ENCODE measurements at places on chromosomes 3 and 15. TPM values are rescaled to one million over a fixed set of nuclear protein-coding genes. Genes with fewer than 3 reads are reported as not detected.

Gene SERPINI2
- total RNA-seq: not detected

Gene HRH1
- total RNA-seq: 2.9 TPM

Gene BUB1B
- total RNA-seq: 88.8 TPM

Gene MCTP2
- 38.5 TPM for total RNA-seq

Gene PRTG
- total RNA-seq: not detected

Gene GAP43
- total RNA-seq: not detected

Gene SLC6A6
- 45.1 TPM for total RNA-seq

Gene DGKG
- total RNA-seq: 0.12 TPM

Gene SCN11A
- total RNA-seq: 0.02 TPM

DNA sequence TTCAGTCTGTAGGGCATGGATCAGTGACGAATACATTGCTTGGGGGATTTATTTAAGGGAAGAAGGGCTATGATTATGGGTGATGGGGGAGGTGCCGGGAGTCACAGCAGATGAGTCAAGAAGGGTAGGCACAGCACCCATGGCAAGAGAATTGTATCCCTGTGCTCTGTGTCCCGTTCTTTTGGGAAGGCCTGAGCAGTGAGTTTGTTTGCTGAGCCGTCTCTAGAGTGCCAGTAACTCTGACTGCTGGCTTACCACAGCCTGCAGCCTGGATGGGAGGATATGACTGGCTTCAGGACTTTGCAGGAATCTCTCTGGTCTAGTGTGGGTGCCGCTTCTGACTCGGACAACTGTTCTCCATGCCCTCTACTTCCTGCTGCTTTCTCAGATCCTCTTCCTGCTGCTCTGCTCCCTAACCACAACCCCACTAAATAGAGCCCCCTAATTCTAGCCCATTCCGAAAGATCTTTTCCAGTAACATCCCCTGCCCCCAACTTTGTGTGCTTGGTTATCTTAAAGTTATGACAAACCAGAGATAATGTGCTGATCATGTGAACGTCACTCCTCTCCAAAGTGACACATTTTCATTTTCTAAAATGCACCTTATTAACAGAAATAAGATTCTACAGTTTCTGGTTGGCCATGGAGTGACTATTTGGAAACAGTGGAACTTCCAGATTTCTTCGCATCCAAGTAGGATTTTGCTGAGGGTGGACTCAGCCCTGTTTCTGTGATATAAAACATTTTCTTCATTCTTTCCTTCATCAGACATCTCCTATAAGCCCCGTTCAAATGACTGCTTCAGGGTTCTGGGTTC is 239.0 kb downstream of the SLCO3A1 start:
- peaks cover 36% of the 10 kb centered on the region for H3K4me1 ChIP-seq
- H3K27me3 ChIP-seq: no peaks in the 10 kb centered on the region
- H3K36me3 ChIP-seq: peaks cover 3% of the 10 kb centered on the region

GRCh38 chr3:12421132-12421531 is 63.1 kb upstream of the TSEN2 start:
- H3K4me1 ChIP-seq: peaks cover 36% of the 10 kb centered on the region
- no peak overlapping the region for H3K27ac ChIP-seq
- DNase-seq: no peak
- peaks cover 13% of the 10 kb centered on the region for H3K27me3 ChIP-seq
- no peaks in the 10 kb centered on the region for H3K36me3 ChIP-seq

DNA sequence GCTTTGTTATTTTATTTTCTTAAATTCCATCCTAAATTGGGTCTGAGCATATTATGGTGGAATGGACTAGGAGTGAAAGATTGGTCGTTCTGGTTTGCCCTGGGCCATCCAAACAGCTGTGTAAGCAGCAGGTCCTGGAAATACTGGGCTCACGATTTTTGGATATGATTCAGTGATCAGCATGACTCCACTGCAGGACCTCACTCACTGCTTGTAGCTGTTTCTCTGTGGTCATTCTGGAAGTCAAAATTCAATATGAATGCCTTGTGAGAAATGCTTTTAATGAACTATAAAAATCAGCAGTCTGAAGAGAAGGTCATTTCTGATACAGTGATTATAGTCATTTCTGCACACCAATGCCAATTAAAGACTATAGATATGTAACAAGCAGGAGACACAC is 185.0 kb downstream of the RBMS3 start:
- no peak overlapping the region for H3K4me3 ChIP-seq
- no peak for DNase-seq
- no peak overlapping the region for H3K27ac ChIP-seq
- no peaks in the 10 kb centered on the region for H3K36me3 ChIP-seq
- H3K4me1 ChIP-seq: no peaks in the 10 kb centered on the region

- peak; percentile 59 for DNase-seq
- no peak overlapping the region for H3K4me3 ChIP-seq
- H3K27ac ChIP-seq: peak overlapping the region; percentile 83
Measured at GRCh38 chr15:94305133-94305532, 73.8 kb downstream of the MCTP2 start.

- no peaks in the 10 kb centered on the region for H3K36me3 ChIP-seq
- no peak overlapping the region for H3K27ac ChIP-seq
- DNase-seq: no peak
- no peak overlapping the region for H3K4me3 ChIP-seq
- H3K27me3 ChIP-seq: peaks cover 7% of the 10 kb centered on the region
Measured at GRCh38 chr3:12413721-12414255, 70.5 kb upstream of the TSEN2 start.

DNA sequence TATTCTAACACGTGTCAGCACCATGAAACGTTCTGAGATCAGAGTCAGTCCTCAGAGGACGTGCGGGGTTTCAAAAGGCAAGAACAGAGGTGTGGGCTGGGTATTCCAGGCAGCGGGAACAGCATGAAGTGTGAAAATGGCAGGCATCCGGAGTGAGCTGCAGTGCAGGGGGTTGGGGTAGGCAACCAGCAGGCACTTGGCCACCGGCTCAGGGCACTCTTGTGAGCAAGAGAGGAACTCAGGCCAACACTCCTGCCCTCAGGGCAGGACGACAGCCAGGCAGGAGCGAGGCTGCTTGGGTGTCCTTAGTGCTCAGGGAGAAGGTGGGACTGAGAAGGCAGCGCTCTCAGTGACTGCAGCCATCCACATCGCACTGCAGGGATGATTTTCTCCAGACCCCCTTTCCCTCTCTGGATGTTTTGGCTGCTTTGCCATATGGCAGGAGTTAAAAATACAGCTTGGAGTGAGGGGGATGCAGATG is 151.1 kb downstream of the NUP210 start:
- no peaks in the 10 kb centered on the region for H3K4me1 ChIP-seq
- H3K4me3 ChIP-seq: no peak overlapping the region
- peaks cover 10% of the 10 kb centered on the region for H3K27me3 ChIP-seq
- no peaks in the 10 kb centered on the region for H3K36me3 ChIP-seq
- no peak overlapping the region for H3K27ac ChIP-seq

DNA sequence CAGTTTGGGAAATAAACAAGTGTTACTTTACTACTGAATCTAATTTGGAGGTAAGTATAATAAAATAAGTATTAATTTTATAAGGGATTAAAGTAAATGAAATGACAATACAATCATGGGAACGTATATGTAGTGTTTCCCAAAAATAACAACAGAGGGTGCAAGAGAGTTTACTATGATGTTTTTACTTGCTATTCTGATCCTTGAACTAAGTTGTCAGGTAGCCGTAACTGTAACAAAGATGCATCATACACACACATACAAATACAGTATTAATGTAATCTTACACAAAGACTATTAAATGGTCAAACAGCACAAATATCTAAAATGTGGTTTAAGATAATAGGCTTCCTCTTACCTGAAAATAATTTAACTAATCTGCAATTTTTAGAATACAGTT is 311.4 kb downstream of the TBC1D5 start:
- DNase-seq: no peak
- H3K4me3 ChIP-seq: no peak overlapping the region
- no peaks in the 10 kb centered on the region for H3K4me1 ChIP-seq

GRCh38 chr3:66450390-66451022 is 50.3 kb downstream of the LRIG1 start:
- peaks cover 23% of the 10 kb centered on the region for H3K36me3 ChIP-seq
- H3K27ac ChIP-seq: no peak overlapping the region
- H3K4me3 ChIP-seq: no peak overlapping the region
- peaks cover 11% of the 10 kb centered on the region for H3K4me1 ChIP-seq
- DNase-seq: no peak

- no peak for DNase-seq
- no peak overlapping the region for H3K4me3 ChIP-seq
- H3K27ac ChIP-seq: no peak overlapping the region
- H3K27me3 ChIP-seq: no peaks in the 10 kb centered on the region
- H3K4me1 ChIP-seq: peaks cover 51% of the 10 kb centered on the region
Measured at GRCh38 chr3:16494814-16495431, 18.6 kb downstream of the RFTN1 start.

GRCh38 chr15:81194723-81195122 is 2.0 kb upstream of the IL16 start:
- no peak overlapping the region for H3K27ac ChIP-seq
- H3K27me3 ChIP-seq: peaks cover 10% of the 10 kb centered on the region
- H3K4me1 ChIP-seq: no peaks in the 10 kb centered on the region
- no peaks in the 10 kb centered on the region for H3K36me3 ChIP-seq

GRCh38 chr3:95246413-95246812 is 1183.6 kb downstream of the NSUN3 start:
- H3K4me3 ChIP-seq: no peak overlapping the region
- H3K27ac ChIP-seq: no peak overlapping the region
- H3K27me3 ChIP-seq: no peaks in the 10 kb centered on the region
- no peak for DNase-seq

DNA sequence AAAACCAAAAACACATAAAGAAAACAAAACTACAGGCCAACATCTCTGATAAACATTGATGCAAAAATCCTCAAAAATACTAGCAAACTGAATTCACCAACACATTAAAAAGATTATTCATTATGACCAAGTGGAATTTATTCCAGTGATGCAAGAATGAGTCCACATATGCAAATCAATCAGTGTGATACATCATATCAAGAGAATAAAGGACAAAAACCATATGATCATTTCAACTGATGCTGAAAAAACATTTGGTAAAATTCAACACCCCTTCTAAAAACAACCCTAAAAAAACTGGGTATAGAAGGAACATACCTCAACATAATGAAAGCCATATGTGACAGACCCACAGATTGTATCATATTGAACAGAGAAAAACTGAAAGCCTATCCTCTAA is 265.6 kb upstream of the DCBLD2 start:
- no peaks in the 10 kb centered on the region for H3K36me3 ChIP-seq
- H3K27me3 ChIP-seq: no peaks in the 10 kb centered on the region
- H3K27ac ChIP-seq: no peak overlapping the region
- no peaks in the 10 kb centered on the region for H3K4me1 ChIP-seq
- no peak overlapping the region for H3K4me3 ChIP-seq

- no peak overlapping the region for H3K4me3 ChIP-seq
- no peak overlapping the region for H3K27ac ChIP-seq
- no peak for DNase-seq
- H3K4me1 ChIP-seq: peaks cover 8% of the 10 kb centered on the region
Measured at GRCh38 chr3:188780193-188781147, 391.3 kb upstream of the TPRG1 start.

DNA sequence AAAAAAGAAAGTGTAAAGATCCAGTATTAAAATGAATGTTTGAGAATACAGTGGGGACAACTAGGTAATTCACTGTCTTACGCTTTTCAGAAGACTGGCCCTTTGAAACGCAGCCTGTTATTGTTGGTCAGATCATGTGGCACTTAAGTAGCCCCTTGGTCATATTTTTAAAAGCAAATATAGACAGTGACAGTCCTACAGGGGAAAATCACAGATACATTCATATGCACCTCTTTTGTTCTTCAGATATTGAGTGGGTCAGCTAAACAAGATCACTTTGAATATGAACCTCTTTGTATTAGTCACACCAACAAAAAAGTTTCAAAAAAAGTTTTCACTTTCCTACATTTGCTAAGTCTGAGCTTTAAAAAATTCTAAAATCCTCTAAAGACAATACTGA is 36.0 kb downstream of the TIGIT start:
- H3K27ac ChIP-seq: peak overlapping the region; percentile 84
- no peak for DNase-seq
- H3K4me1 ChIP-seq: peaks cover 91% of the 10 kb centered on the region
- H3K36me3 ChIP-seq: peaks cover 9% of the 10 kb centered on the region
- H3K27me3 ChIP-seq: no peaks in the 10 kb centered on the region

DNA sequence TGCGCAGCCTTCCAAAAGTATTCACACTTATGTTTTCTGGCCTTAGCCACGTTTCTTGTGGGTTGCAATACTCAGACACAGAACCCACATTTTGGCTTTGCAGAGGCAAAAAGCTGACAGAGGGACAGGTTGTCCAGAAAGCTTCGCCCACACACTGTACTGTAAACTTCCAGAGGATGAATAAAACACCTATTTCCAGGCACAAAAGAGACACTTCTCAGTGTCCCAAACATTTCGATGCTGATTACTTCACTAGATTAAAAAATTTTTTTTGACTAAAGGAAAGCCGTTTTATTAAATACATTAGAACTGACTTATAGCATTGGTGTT is 28.0 kb upstream of the KCTD6 start:
- no peak for DNase-seq
- H3K4me1 ChIP-seq: peaks cover 17% of the 10 kb centered on the region
- no peaks in the 10 kb centered on the region for H3K36me3 ChIP-seq
- no peak overlapping the region for H3K4me3 ChIP-seq
- H3K27ac ChIP-seq: peak overlapping the region; percentile 54

DNA sequence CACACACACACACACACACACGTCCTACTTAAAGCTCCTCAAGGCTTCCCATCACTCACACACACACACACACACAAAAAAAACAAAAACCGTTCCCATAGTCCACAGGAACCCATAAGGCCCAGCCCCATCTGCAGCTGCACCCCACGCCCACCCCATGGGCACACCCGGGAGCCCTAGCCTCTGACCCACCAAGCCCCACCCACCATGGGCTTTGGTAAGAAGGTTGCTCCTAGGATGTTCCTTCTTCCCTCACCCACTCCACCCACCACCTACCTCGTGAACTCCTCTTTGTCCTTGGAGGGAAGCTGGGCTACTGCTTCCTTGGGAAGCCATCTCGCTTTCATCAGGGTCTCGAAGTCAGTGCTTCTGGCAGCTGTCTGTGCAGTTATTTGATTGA is 115.1 kb downstream of the TPRA1 start:
- H3K4me1 ChIP-seq: no peaks in the 10 kb centered on the region
- DNase-seq: no peak
- H3K27ac ChIP-seq: no peak overlapping the region
- H3K4me3 ChIP-seq: no peak overlapping the region
- H3K27me3 ChIP-seq: peaks cover 5% of the 10 kb centered on the region

DNA sequence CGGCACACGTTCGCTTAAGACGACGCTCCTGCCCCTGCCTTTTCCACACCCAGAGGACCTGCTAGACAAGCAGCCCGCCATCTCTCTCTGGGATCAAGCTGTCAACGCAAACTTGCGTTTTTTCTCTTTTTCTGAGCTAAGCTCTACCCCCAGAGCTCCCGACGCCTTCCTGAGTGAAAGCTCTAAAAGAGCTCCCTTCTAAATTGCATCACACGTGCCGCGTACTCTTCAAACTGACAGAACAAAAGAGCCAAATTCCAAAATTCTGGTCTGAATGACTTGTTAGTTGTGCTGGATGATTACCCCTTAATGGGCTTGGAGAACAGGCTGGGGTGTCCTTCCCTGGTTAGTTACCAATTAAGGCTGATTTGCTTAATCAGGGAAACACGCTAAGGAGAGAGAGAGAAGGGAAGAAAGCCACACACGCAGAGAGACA is 81.2 kb downstream of the MDFIC2 start:
- no peak for DNase-seq
- H3K36me3 ChIP-seq: no peaks in the 10 kb centered on the region
- H3K4me3 ChIP-seq: no peak overlapping the region

- H3K4me1 ChIP-seq: no peaks in the 10 kb centered on the region
- no peaks in the 10 kb centered on the region for H3K27me3 ChIP-seq
- no peaks in the 10 kb centered on the region for H3K36me3 ChIP-seq
- H3K27ac ChIP-seq: no peak overlapping the region
- no peak overlapping the region for H3K4me3 ChIP-seq
Measured at GRCh38 chr3:159447841-159448240, 540.8 kb upstream of the IL12A start.
